ENCODE measurements at places on chromosomes 12 and 14.

GRCh38 chr12:78087363-78087675 is 256.6 kb downstream of the NAV3 start:
- no peak for DNase-seq

- no peak for DNase-seq
These were observed 53.0 kb downstream of the SMUG1 start for GRCh38 chr12:54135621-54136350.

- no peak for DNase-seq
These were observed 55.6 kb downstream of the HMGA2 start for GRCh38 chr12:65879878-65880277.

DNA sequence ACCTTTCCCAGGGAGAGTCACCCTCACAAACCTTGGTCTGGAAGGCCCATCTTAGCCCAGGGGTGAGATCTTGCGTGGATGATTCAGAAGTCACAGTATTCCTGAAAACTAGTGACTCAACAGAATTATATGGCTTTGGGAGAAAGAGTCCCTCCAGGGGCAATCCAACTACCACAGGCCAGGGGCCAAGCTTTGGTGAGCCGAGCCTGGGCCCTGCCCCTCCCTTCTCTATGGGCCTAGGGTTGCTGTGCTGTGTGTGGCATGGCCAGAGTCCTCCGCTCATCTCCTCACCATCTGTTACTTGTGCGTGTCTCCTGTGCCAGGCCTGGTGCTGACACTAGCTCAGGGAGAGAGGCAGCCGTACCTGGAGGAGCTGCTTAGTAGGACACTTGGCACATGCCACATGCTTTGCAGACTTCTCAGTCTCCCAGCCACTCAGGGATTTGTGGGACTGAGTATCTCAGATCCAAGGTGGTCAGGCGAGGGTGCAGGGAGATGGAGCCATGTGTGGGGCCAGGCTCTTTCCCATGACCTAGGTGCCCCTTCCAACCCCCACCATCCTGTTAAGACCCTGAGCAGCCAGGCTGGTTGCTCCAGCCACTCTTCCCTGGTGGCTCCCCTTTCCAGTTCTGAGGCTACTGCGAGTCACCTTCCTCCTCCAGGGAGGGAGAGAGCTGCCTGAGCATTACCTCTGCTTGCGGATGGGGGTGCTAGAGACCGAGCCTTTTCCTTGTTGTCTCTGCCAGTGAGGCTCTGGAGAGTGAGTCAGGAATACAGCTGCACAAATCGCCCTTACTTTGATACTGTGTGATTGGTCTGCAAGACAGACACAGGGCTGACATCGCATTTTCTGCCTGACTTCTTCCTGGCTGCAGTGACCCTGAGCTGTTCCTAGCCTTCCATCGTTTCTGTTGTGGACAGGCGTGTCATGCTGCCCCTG is 94.1 kb downstream of the SLC25A47 start:
- DNase-seq, result peak; percentile 47

GRCh38 chr12:51160814-51161459 is 12.0 kb downstream of the TFCP2 start:
- no peak for DNase-seq

Data from hippocampal formation (tissue), 2 donors.